ENCODE measurements at places on chromosomes 5 and 9. TPM values are rescaled to one million over a fixed set of nuclear protein-coding genes. Genes with fewer than 3 reads are reported as not detected.

- DNase-seq: no peak
Measured at GRCh38 chr5:134100283-134101091, 14.0 kb upstream of the TCF7 start.

GRCh38 chr5:59757442-59757841 lies 136.1 kb downstream of the PDE4D start:
- DNase-seq: no peak

The CDKN2B gene
- polyA plus RNA-seq: 1.3 TPM

The PCDHB13 gene
- 1.2 TPM for polyA plus RNA-seq

The DNAH5 gene
- 0.84 TPM for polyA plus RNA-seq

GRCh38 chr9:72006501-72006900 lies 53.9 kb downstream of the C9orf57 start:
- DNase-seq: no peak

The ZBED3 gene
- 6.7 TPM for polyA plus RNA-seq

DNA sequence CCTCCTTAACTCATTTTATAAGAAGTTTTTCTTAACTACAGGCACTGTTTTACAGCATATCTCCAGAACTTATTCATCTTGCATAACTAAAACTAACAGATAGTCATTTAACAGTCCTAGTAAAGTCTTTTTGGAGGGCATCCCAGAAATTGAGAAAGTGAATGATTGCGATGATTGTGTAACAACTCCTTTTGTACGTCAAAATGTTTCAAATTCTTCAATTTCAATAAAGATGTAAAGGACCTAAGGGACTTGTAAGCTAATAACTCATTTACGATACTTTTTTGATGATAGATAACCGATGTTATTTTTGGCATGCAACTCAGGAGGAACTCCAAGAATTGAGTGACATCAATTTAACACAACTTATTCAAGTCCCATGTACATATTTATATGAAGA lies 42.7 kb downstream of the SVEP1 start:
- DNase-seq: no peak
